ENCODE measurements at places on chromosomes 4 and X.

DNA sequence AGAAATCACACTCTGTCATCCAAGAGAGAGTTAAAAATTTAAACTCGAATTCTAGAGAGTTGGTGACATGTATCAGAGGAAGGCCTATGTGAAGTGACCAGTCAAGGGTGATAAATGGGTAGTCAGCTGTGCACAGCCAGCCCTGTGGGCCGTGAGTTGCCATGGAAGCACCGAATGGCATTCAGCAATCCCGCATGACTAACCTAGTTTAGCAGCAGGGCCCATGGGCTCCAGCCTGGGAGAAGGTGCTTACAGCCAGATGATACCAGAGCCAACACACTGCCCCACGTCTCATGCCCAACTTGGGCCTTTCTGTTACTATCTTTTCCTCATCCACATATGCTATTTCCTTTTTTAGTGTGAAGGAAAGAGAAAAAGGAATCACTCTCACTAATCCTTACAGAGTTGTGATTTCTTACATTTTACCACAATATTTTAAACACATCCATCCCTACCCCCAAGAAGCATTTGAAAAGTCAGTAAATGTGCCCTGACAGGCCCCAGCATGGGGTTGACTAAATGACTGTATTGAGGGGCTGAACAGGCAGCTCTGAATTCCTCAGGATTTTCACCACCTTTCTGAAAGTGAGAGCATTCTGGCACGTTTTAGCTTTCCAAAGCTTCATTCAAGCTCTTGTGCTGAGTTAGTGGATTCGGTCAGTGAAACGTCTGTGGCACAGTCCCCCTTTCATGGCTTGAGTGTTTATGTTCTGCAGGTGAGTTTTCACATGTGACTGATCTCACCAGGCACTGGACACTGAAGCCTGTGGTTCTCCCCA lies 104.2 kb downstream of the AFF1 start:
- DNase-seq: no peak

GRCh38 chrX:140190441-140191108 lies 225.3 kb upstream of the CXorf66 start:
- no peak for DNase-seq

GRCh38 chrX:129739578-129739977 lies 799 bp downstream of the XPNPEP2 start:
- no peak for DNase-seq

DNA sequence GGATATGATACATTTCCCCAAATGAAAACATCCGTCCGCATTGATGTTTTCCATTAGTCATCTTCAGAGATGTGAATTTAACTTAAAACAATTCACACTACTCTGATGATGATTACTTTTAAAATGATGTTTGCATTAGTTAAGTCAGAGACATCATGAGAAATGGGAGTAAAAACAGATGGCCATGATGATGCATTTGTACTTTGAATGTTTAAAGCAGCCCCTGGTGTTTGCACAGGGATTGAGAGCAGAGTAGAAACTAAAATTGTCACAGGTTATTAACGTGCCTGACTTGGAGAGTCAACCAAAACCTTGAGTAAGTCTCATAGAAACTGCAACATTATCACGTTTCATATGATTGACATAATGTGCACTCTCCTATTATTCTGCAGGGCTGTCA lies 117.2 kb downstream of the CFAP299 start:
- no peak for DNase-seq

DNA sequence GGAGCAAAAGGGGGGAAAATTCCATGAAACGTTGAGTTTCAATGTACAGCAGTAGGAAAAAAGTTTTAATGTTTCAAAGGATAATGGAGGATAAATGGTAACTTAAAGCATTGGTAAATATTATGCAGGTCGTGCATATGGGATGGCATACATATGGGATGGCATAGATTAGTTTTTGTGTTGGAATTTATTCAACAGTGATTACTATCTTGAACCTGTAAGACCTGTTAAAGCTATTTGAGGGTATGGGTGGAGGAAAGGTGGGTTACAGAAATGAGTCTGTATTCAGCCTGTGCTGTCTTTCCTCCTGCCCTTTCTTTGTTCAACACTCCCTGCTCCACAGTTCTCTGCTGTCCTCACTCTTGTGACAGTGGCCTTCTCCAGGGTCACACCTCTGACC lies 54.6 kb downstream of the ARHGAP10 start:
- DNase-seq: no peak

Data from activated CD4-positive, alpha-beta T cell treated with anti-CD3 and anti-CD28 coated beads, Interleukin-2, amount 50 U/mL, for 24 hours (primary cell).